H4 (cell line): ENCODE measurements at places on chromosomes 2 and 18. TPM values are rescaled to one million over a fixed set of nuclear protein-coding genes. Genes with fewer than 3 reads are reported as not detected.

The RAD51AP2 gene
- 0.02 and 0.06 TPM in 2 replicates for total RNA-seq

The KDM3A gene
- total RNA-seq = 8.3 and 10.8 TPM in 2 replicates

The SERPINB5 gene
- total RNA-seq = 1.1 TPM in 1 of 2 replicates, not detected in the other

The PPP1R1C gene
- 3.3 TPM in 2 replicates for total RNA-seq

The KYNU gene
- 304 and 345 TPM in 2 replicates for total RNA-seq

The ANAPC1 gene
- total RNA-seq = 36.4 and 44.8 TPM in 2 replicates

DNA sequence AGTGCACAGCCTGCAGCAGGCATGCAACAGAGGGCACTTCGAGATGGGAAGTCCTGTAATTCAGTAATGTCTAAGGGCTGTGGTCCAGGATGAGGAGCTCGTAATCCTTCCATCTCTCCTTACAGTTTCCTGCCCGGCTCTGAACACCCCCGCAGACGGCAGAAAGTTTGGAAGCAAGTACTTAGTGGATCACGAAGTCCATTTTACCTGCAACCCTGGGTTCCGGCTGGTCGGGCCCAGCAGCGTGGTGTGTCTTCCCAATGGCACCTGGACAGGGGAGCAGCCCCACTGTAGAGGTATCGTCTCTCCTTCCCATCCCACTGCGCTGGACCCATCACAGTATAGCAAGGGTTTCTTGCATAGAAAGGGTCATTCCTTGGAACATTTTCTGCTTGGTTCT is 26.7 kb downstream of the FBLN7 start:
- DNase-seq = no peak

DNA sequence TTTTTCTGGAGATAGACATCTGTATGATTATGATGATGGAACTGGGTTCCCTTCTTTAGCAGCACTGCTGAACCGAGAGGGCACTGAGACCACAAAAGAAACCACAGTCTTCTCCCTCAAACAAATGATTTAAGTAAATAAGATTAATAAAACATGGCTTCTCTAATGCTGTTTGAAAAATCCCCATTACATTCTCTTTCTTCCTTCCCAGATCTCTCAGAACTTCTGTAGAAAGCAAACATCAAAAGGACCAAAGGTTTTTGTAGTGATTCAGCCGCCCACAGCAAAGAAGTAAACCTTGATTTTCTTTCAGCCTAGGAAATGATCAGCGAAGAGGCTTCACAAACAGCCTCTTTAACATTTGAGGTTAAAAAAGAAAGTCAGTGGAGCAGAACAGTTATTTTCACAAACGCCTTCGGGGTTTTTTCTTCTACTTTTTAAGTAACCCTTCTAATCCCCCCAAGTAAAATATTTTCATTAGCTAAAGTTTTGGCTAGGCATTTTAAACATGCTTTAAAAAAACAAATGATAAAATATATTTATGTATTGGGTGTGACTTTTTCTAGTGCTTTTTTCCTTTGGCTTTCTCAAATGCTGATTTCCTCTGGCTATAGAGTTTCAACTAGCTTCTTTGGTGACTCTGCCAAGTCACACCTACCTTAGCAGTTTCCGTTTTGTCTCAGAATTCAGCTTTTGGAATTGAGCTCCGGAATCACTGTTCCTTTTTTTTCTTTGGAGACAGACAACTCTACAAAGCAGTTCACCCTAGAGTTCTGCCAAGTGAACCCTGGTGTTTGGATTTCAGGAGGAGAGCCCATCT is 89.6 kb downstream of the UPP2 start:
- peak; percentile 48 for DNase-seq

DNA sequence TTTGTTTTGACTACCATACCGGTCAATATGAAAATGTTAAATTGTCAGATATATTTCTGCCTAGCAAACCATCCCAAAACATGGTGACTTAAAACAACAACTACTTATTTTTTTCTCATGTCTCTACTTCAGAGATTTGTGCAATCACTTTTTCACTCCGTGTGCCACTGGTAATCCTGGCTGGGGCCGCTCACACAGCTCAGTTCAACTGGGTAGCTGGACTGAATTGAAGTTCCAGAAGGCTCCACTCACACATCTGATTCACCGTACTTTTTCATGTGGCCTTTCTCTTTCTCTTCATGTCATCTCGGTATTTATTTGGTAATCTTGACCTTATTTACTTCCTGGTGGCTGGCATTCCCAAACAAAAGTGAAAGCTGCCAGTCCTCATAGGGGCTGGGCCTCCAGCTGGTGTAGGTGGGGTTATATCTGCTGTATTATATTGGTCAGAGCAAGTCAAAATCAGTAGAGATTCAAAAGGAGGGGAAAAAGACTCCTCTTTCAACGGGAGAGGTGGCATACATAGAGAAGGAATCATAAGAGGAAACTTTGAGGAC is 513.9 kb upstream of the NXPH2 start:
- DNase-seq = peak; percentile 37

- DNase-seq = no peak
These were observed 6.8 kb downstream of the ESPNL start for GRCh38 chr2:238106698-238107524.

DNA sequence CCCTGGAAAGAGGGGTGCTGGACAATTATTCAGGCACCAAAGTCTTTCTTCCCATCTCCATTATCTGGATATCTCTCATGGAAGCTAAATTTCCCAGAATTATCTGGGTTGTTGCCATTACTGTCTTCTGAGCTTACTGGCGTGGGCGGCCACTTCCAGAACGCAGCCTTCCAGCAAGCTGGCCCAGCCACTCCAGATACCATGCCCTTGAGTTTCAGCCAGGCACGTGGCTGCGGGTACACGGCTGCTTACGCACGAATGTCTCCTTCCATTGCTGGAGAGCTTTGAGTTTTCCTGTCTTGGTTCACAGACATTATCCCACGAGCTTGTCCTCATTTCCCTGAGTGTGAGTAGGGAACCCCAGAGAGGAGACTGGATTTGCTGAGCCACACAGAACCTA is 32.7 kb downstream of the CELF4 start:
- DNase-seq = no peak

DNA sequence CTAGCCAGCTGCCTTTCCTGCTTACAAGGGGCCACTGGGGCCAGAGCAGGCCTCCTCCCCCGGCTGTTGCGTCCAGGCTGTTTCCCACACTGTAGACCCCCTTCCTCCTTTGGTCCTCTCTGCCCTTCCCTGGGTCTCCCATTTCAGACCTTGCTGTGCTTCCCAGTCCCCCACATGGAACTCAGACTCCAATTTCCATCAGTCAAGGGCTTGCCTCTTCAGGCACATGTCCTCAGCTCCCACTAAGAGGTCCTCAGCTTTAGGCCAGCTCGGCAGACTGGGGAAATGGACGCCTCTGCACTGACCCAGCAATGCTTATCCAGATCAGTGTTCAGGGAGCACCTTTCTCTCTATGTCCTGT is 98.0 kb upstream of the BZW1 start:
- DNase-seq = no peak

GRCh38 chr18:62458868-62459716 is 63.7 kb upstream of the ZCCHC2 start:
- DNase-seq = no peak

GRCh38 chr18:49970319-49970718 is 157.0 kb upstream of the ACAA2 start:
- no peak for DNase-seq

DNA sequence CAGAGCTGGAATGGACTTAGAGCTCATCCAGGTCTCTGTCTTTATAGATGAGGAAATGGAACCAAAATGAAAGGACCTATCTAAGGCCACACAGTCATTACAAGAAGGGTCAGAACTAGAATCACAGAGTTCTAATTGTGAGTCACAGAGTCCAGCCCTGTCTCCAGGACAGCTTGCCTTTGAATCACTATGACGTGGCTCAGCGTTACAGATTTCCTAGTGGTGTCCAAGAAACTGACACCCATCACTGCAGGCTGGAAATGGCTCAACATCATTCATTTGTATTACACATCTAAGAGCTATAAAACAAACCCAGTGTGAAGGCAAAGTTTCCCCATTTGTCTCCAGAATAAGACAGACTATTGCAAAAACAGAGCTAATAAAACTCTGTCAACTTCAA is 164.3 kb upstream of the SIX2 start:
- DNase-seq = peak; percentile 70

DNA sequence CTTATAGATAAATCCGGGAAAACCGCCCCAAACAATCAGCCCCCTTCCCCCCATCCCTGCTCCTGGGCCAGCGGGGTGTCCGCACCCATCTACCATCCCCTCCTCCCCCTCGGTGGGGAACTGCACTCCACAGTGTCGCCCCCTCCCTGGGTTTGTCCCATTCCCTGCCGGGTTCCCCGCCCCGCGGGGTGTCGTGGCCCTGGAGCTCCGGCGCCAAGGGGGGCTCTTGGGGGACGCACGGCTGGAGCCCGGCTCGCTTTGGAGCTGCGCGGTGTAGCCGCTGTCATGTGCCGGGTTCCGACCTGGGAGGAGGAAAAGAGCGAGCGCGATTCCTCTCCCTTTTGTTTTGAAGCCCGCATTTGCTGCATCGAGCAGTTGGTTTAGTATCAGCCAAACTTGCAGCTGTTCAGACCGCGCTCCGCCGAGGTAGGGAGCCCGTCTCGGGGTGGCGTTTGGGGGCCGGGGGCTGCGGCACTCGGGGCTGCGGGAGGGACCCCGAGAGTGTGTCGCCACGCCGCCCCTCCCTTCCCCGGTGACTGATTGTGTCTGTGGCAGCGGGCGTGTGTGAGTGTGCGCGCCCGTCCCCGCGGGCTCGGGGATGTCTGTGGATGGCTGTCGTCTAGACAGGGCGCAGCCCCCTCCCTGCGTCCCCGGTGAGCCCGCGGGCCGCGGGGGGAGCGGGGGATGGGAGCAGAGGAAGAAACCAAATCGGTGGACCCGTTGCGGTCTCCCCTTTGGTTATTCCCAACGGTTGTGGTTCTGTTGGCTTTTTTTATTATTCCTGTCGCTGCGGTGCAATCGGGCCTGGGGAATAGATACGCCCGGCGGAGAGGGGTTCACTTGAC is 797 bp downstream of the CTIF start:
- DNase-seq = peak; percentile 31

DNA sequence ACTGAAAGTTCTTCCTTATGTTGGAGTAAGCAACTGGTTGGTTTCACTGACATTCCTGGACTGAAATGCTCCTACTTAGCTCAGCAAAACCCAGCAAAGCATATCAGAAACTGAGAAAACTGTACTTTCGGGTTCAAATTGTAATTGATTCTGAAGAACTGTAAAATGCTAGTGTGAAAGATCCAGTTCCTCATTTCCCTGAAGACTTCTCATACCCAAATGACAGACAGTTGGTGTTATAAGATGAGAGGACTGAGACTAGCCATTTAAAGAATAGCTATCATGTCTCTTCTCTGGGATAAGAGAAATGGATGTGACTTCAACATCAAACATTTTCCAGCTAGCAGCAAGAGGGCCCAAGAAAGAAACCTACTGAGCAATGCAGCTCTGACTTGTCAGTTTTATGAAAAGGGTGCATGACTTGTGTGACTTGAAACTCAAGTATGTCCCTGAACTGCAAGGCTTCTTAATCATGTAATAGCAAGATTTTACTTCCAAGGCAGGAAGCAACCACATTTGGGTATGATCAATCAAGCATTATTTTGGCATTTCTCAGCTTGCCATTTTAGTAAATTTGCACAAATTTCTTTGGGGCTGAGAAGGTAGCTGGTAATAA is 420.3 kb upstream of the MMADHC start:
- DNase-seq = no peak

- DNase-seq = peak; percentile 35
These were observed 56.5 kb upstream of the ERBB4 start for GRCh38 chr2:212595036-212595654.

DNA sequence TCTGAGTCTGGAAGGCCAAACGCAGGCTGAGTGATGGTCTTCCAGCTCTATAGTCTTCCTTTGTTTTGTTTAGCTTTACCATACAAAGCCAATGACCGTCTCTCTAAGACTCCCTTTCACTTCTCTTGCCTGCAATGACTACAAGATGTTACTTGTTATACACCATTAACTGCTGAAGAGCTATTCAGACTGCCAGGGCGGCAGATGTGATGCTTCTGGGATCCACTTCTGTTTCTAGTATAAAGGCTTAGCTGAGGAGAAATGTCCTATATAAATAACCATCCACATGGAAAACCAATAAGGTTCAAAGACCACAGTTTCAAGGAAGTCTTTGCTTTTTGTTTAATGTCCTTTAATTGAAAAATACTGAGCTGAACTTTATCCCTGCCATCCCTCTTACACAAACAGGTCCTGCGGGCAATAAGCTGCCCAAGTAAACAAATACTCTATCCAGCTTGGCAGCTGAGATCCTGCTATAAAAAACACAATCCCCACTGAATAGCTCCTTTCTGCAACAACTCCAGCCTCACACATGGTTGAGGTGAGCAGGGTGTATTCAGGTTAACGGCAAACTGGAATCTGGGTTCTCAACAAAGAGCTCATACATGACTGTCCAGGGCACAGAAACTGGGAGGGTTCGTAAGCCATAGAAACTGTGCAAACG is 124.6 kb downstream of the VIT start:
- DNase-seq = no peak

GRCh38 chr2:206011018-206011614 is 74.9 kb downstream of the INO80D start:
- DNase-seq = no peak

- no peak for DNase-seq
These were observed 54.7 kb downstream of the KCTD18 start for GRCh38 chr2:200454927-200455801.

GRCh38 chr2:229562472-229563127 is 151.8 kb downstream of the DNER start:
- DNase-seq = no peak

GRCh38 chr2:200839513-200839912 is 24.9 kb downstream of the CLK1 start:
- no peak for DNase-seq
